Tracheal epithelial cell (primary cell): ENCODE measurements at places on chromosomes 12 and 14. TPM values are rescaled to one million over a fixed set of nuclear protein-coding genes. Genes with fewer than 3 reads are reported as not detected.

The COL2A1 gene
- total RNA-seq = 0.48 and 0.64 TPM in 2 replicates

The GRIN2B gene
- under 0.01 and 0.24 TPM in 2 replicates for total RNA-seq

The POTEM gene
- total RNA-seq = not detected in 2 replicates

The BBS10 gene
- 7.5 TPM in 2 replicates for total RNA-seq

The CSRP2 gene
- 12.1 and 50.8 TPM in 2 replicates for total RNA-seq

The SERPINA1 gene
- 1.1 and 10.6 TPM in 2 replicates for total RNA-seq

The NEUROD4 gene
- not detected in 2 replicates for total RNA-seq

The PLCZ1 gene
- total RNA-seq = not detected in 2 replicates

The TPPP2 gene
- not detected in 2 replicates for total RNA-seq

The NUDT14 gene
- total RNA-seq = 36.9 and 39.2 TPM in 2 replicates

The LGR5 gene
- total RNA-seq = not detected in 2 replicates

The MMP17 gene
- total RNA-seq = 4.0 and 8.7 TPM in 2 replicates
